ENCODE measurements at places on chromosomes 5 and 9.

- no peak for DNase-seq
These were observed 95.4 kb downstream of the TLE4 start for GRCh38 chr9:79667120-79667519.

GRCh38 chr5:53430618-53431252 is 49.7 kb upstream of the FST start:
- DNase-seq, result no peak

DNA sequence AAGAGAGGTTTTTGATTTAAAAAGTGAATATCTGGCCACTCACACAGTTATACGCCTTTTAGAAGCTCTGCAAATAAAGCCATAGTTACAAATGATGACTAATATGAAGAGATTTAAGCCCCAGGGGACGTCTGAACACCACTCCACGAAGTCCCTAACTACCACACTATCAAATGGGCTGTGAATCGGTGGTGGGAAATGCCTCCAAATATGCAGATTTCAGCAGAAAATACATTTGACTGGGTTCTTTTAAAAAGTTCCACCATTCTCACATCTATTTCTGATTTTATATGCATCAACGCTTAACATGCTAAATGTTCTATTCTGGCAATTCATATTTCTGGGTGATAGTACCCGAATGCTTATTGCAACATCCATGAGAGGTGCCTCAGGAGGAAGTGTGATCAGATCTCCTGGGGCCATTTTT is 22.5 kb downstream of the TICAM2 start:
- DNase-seq, result no peak

GRCh38 chr5:116494784-116495450 is 79.7 kb downstream of the SEMA6A start:
- no peak for DNase-seq

DNA sequence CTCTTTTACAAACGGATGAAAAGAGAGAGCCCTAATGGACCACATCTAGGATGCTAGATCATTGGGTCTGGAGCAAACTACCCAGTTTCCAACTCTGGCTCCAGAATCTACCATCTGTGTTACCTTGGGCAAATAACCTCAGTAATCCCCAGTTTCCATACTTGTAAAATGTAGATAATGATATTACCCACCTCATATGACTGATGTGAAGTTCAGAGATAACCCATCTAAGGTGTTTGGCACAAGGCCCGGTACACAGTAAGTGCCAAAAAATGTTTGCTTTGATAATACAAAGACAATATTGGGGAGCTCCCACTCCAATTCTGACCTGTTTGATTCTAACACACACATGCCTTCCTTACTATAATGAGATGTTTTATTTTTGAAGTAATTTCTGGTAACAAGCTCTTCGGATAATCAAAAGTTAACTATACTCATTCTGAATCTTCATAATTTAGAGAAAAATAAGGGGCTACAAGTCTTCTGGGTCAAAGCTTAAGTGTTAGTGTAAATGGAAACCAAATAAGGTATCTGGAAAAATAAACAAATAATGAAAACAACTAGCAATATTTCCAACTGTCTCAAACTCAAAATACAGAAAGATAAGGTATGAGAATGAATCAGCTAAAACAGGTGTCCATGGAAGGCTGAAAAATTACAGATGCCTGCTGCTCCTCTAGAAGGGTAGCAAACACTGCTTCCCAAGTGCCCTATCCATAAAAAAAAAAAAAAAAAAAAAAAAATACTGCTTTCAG is 30.4 kb downstream of the ELL2 start:
- DNase-seq, result no peak

DNA sequence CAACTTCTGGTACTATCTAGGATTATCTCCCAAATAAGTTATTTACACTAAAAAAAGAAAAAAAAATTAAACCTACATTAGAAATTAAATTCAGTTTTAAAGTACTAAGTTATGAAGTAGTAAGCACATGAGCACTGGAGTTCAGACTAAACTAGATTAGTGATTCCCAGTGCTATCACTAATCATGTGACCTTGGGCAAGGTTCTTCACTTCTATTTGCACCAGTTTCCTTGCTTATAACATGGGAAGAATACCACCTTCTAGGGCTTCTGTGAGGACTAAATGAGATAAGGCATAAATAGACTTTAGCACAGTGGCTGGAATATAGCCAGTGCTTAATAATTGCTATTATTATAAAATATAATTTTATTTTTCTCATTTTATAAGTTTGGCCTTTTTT is 10.5 kb downstream of the ELOVL7 start:
- no peak for DNase-seq

GRCh38 chr9:70324963-70325362 is 66.2 kb downstream of the SMC5 start:
- DNase-seq, result no peak

GRCh38 chr5:51684794-51685355 is 301.6 kb downstream of the ISL1 start:
- DNase-seq, result no peak

- no peak for DNase-seq
These were observed 41.3 kb downstream of the IRX2 start for GRCh38 chr5:2709976-2710689.

DNA sequence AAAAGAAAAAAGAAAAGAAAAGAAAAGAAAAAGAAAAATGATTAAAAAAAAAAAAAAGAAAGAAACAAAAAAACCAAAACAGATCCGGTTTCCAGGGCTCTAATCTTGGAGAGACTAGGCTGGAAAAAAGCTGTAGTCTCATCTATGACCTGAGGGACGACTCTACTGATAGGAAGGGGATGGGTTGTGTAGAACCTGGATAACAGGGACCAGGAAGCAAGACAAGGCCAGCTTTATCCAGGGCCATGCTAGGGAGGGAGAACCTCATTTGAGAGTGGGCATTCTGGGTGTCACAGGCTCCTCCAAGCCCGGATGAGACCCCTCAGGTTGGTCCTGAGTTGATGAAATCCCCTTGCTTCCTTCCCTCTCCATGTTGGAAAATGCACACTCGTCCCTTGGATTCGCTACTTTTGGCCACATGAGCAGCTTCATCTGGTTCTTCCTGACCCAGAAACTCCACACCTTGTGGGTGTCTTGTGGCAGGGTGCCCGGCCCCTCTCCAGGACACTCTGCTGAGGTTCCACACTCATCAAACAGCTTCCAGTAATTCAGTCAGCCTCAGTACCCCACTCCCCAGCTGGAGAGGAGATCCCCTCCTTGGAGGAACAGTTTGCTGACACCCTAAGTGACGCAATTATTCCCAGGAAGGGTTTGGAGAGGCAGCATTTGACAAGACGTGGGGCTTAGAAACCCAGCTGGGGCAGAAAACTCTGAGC is 71.1 kb upstream of the LHFPL2 start:
- DNase-seq, result no peak
